ENCODE measurements at places on chromosomes 2 and 18.
A peak's percentile ranks its signal among the peaks of the same experiment; 100 is the strongest.

DNA sequence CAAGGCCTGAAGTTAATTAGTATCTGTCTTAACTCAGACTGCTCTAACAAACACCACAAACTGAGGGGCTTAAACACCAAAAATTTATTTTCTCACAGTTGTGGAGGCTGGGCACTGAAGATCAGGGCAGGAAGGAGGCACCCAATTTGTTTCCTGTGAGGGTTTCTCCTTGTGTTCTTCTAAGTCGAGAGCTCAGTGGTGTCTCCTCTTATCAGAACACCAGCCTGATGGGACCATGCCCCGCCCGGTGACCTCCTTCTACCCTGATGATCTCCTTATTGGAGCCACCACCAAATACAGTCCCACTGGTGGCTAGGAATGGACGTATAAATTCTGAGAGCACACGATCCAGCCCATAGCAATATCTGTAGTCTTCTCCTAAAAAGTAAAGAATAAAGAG lies 20.5 kb downstream of the TMEM18 start:
- no peak for DNase-seq

DNA sequence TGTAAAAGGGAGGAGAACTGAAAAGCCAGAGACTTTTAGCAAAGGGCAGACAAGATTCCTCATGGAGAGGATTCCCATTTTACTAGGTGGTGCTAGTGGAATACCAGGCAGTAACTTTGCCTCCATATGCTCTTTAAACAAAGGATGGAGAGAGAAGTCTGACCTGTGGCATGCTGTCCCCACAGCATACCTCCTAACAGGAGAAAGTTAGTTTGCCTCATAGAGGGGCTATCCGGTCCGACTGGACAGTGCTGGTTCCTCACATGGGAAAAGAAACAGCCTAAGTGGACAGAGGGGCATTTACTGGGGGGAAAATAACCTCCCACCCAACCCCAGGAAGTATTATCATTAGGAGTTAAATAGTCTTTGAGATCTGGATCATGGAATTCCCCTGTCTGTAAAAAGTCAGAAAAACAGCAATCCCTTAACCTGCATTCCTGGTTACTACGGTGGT lies 31.6 kb upstream of the GMCL1 start:
- DNase-seq: no peak

GRCh38 chr18:74377776-74378175 lies 62.1 kb downstream of the C18orf63 start:
- no peak for DNase-seq

DNA sequence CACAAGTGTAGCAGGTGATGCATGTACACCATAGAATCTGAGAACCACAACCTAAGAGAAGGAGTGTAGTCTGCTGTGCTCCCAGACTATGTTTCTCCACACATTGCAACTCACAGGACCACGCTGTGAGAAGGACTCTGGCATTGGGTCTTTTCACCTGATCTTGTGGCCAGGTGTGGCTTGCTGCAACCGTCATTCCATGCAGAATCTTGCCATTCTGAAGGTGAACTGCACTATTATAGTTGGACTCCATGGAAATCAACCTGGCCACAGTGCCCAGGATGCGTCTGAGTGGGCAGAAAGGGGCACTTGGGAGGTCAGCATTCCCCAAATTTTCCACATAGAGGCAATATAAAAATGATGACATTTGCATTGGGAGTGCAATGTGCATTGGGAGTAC lies 122.2 kb downstream of the CAPN13 start:
- peak; percentile 13 for DNase-seq

GRCh38 chr2:239033801-239034560 lies 186.1 kb downstream of the TWIST2 start:
- peak; percentile 63 for DNase-seq

DNA sequence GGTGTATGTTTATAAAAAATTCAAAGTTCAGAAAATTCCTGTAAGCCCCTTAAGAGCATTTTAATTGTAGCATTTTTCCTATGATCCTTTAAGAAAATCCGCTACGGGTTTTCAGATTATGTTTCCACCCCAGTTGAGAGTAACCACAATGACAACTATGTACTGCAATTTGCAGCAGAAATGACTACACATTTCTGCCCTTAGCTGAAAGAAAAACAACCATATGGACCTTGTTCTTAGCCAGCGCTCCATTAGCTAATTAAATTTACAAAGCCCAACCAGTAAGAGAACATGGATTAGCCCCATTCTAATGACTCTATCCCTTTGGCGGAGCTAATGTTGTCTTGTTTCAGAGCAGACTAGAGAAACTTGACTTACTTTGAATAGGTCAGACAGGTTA lies 247.6 kb downstream of the SLC8A1 start:
- no peak for DNase-seq

All from sigmoid colon (tissue), 7 donors.